ENCODE measurements at places on chromosomes 5 and 9.

GRCh38 chr9:125522328-125522725, 184.7 kb downstream of the MAPKAP1 start:
- DNase-seq = peak; percentile 88

GRCh38 chr5:1037123-1037670, 28.6 kb downstream of the NKD2 start:
- no peak for DNase-seq

DNA sequence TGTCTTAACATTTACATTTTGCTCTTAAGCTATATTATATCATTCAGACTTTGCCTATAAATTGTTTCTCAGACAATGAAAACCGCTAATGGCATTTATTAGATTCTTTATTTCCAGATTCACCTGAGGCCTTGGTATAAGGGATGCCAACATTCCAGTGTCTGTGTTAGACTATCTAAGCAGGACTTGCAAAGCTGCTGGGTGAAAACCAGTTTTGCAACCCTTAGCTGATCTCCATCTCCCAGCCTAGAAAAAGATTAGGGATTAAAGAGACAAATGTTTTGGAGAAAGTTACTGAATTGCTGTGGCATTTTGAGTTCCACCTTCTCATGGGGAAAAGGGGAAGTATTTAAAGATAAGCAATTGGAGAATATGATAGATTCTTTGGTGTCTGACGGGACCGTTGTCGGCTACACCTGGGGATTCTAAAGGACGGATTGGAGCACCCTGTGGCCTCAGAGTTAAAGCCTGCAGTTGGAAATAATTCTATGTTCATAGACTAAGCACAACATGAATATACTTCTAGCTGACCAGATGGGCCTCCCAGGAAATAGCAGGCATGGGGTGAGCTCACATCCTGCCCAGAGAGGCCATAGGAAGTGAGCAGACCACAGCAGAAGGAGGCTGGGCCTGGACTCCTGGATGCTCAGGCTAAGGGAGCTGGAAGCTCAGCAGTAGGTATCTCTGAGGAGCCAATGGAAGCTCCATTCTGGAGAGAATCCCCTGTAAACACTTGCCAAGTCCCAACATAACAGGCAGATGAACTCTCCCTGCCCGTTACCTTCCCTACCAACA, 21.8 kb downstream of the ENTREP1 start:
- DNase-seq = no peak

DNA sequence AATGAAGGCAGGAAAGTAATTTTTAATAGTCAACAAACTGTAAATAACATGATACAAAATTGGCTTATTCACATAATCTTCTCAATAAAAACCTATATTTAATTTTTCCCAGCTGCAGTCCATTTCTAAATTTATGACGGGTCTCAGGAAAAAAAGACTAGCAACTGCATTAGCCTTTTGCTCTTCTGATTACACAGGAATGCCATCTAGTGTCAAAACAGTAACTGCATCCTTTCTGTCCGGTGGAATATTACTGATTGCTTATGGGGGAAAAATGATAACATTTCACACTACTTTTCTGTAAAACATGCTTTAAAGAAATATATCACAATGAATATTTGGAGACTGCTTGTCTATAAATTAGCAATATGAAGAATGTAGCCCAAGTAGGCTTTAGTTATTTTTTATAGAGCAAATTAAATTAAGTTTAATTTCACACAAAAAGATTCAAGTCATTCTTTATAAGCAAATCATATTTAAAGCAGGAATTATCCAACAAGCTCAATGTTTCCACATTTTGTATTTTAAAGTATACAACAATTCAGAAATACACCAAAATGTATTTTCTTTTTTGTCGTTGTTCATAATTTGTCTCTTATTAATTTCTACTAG, 534.7 kb downstream of the CDH10 start:
- DNase-seq = peak; percentile 0

All from AG10803 (cell line).